NAMALWA (cell line): ENCODE measurements at places on chromosomes 2 and 18.

GRCh38 chr2:2455151-2455550 is 124.1 kb upstream of the MYT1L start:
- no peak for DNase-seq

- no peak for DNase-seq
These were observed 10.2 kb upstream of the ATRAID start for GRCh38 chr2:27201675-27202074.

DNA sequence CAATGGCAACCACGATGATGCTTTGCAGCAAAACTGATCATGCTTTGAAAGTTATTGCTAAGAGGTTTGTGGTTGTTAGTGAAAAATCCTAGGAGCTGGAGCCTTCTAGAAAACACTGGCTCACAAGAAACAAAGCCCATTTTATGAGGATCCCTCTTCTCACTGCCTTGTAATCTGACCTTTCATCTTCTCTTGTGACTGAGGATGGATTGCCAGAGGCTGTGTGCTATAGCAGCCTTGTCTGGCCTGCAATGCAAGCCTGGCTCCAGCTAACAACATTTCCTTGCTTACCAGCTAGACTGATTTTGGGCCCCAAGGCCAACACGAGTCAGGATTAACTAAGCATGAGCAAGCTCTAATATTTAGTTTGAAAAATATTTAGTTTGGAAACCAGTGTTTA is 13.1 kb downstream of the PIEZO2 start:
- DNase-seq, result no peak

DNA sequence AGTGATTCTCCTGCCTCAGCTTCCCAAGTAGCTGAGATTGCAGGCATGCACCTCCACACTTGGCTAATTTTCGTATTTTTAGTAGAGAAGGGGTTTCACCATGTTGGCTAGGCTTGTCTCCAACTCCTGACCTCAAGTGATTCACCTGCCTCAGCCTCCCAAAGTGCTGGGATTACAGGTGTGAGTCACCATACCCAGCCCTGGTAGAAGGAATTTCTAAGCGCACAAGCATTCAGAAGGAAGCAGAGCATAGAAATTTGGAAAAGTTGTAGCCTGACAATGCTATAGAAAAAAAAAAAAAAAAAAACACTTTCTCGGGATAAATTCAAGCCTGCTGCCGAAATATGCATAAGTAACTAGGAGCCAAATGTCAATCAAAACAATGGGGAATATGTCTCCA is 249.4 kb downstream of the GRB14 start:
- DNase-seq, result no peak

GRCh38 chr2:230267059-230267458 is 41.5 kb downstream of the SP140 start:
- DNase-seq, result no peak

DNA sequence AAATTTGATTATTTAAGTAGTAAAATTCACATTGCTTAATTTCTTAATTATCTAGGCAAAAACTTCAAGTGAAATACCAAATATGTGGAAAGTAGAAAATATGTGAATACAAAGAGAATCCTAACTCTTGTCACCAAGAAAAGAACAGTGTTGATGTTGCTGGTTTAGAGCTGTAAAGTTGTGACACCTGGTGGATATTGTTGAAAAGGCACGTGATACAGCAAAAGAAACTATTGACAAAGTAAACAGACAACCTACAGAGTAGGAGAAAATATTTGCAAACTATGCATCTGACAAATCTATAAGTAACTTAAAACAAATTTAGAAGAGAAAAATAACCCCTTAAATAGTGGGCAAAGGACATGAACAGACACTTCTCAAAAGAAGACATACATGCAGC is 25.6 kb upstream of the ZC3H15 start:
- peak; percentile 53 for DNase-seq

DNA sequence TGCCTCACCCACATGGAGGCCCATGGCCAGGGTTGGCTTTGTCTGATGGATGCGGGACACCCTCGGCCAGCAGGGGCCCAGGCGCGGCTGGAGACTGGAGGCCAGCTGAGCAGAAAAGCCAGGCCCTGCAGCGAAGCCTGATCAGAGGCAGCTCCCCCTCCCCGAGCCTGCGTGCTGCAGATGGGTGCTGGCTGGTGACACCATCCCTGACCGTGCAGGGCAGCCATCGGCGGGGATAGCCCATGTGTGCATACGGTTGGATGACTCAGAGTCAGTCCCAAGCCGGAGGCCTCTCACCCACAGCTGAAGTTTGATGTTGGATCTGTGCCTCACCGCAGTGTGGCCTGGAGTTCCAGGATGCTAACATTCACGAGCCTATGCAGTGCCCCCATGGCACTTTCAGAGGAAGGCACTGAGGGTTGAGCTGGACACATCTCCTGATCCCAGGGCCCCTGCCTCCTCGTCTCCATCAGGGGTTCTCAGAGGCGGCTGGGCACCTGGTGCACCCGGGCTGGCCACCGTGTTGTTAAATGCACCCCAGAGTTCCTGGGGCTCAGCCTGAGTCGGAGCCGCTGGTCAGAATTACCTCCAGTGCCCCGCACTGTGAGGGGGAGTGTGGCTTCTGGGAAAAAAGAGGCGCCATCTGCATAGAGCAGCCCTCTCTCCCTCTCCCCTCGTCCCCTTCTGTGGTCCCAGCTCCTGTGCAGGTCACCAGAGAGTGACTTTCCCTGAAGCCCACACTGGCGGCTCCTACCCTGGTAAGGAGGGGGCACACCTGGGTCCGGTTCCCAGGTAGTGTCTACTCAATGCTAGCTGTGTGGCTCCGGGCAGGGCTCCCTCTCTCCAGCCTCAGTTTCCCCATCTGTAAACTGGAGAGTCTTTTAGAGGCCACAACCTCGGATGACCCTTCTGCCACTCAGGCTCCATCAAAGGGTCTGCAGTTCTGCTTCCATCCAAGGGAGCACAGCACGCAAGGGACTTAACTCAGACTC is 19.4 kb upstream of the KIF1A start:
- no peak for DNase-seq

DNA sequence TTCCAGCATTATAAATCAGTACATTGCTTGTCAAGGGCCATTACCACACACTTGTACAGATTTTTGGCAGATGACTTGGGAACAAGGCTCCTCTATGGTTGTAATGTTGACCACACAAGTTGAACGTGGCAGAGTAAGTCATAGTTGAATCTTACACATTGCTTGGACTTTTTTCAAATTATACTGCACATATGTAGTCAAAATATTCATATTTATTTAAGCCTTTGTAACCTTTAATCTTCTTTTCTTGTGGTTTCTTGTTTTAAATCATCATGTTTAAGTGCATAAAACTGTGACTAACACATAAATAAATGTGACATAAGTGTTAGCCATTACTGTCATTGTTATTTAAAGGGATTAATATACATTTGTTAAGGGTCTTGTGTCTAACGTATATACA is 52.1 kb upstream of the EPB41L5 start:
- DNase-seq, result no peak

- no peak for DNase-seq
These were observed 29.3 kb upstream of the SCN9A start for GRCh38 chr2:166404831-166405568.

GRCh38 chr2:213545964-213546475 is 261.8 kb downstream of the SPAG16 start:
- no peak for DNase-seq

- no peak for DNase-seq
These were observed 151.3 kb downstream of the NEDD4L start for GRCh38 chr18:58195278-58195765.

GRCh38 chr18:70165936-70166335 is 39.6 kb downstream of the RTTN start:
- DNase-seq, result no peak

DNA sequence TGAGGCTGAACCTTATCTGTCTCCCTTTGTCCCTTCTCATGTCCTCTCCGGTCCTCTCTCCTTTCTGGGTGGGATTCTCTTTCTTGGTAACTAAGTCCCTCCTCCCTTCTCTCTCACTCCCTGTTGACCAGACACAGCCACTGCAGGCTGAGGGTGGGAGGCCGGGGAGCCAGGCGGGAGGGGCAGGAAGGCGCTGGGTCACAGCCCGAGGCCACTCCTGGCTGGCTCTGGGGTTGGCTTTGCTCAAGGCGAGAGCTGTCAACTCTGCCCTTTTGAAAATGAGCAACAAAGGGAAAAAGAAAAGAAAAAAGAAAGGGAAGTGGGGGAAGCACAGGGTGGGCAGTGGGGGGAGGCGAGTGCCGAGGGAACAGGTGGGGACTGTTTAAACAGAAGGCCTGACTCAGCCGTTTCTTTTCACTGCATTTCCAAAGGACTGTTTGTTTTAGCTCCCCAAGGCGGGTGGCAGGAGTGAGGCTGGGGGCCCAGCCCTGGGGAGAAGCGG is 70.5 kb upstream of the IGFBP5 start:
- no peak for DNase-seq

DNA sequence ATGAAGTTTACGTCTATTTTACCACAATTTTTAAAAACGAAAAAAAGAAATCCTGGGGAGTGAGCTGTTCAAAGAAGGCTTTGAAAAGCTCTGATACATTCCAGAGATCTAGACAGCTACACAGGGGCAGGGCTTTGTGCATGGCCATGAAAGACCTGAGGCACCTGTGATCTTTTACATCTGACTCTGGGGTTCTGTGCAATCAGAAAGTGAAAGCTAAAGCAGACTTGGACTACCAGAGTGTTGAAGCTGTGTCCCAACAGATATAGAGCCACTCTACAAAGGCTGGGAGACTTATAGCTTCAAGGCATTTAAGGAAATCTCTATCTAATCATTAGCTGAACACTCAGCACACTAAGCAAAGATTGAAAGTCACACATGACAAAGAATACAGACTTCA is 34.1 kb downstream of the PARD6G start:
- no peak for DNase-seq

GRCh38 chr2:150046810-150047209 is 440.7 kb downstream of the RND3 start:
- no peak for DNase-seq

DNA sequence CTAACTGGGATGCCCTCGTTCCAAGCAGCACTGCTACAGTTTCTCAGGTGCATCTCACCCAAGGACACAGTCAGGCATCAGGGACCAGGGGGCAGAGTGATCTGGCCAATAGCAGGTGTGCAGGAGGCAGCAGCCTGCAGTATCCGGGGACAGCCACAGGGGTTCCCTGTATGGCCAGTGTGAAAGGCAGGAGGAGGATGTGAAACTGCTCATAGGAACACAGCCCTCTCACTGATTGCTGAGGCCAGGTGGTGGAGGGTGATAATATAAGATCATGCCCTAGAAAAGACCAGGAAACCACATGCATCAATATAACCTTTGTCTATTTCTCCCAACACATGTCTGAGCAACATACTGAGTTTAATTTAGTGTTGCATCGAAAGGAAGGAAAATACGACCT is 112.7 kb upstream of the TACR1 start:
- DNase-seq, result peak; percentile 88

DNA sequence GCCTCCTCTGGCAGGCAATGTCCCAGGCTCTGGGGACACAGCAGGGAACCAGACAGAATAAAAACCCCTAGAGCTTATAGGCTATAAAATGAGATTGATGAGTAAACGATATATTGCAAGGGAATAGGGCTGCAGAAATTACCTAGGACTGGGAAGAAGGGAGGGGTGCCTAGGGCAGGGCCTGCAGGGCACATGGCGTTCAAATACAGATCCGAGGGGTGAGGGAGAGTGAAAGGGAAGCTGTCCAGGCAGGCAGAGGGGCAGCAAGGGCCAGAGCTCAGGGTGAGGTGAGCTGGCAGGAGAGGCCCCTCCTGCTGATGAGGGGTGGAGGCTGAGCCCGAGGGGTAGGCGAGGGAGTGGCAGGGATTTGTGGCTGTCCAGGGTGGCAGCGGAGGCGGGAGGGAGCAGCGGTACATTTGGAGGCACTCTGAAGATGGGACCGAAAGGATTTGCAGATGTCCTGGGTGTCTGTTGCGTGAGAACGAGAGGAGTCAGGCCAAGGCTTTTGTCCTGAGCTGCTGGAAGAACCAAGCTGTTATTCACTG is 33.7 kb downstream of the KCNIP3 start:
- no peak for DNase-seq

DNA sequence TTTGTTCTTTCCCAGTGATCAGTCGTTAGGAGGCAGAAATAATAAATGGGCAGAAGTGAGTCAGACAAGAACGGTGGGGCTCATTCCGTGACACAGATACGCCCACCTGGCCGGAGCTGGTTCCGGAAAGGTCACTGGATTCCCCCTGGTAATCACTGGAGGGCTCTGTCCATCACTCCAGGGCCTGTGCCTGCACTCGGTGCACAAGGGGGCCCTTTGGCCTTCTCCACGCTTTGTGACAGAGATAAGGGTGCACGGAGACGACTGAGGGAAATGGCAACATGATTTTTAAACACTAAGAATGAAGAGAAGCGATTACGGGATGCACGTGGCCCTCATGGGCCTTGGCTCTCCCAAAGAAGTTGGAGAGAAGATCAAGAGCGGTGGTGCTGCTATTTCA is 84.4 kb downstream of the PTGR3 start:
- no peak for DNase-seq

DNA sequence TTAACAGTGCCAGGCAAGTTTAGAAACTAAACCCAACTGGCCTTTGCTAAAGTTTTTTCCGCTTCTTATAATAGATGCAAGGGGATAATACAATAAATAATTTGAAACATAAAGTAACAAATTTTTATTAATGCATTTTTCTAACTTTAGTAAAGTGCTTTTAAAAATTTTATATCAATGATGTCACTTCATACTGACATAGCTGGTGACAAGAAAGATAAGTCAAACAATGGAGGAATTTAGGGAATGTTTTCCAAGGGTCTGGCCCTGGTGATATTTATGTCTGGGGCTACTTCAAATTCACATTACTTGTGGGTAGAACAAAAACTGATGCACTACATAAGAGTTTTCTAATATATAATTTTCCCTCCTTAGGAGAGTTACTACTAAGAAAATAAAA is 61.2 kb upstream of the CBLN2 start:
- no peak for DNase-seq

DNA sequence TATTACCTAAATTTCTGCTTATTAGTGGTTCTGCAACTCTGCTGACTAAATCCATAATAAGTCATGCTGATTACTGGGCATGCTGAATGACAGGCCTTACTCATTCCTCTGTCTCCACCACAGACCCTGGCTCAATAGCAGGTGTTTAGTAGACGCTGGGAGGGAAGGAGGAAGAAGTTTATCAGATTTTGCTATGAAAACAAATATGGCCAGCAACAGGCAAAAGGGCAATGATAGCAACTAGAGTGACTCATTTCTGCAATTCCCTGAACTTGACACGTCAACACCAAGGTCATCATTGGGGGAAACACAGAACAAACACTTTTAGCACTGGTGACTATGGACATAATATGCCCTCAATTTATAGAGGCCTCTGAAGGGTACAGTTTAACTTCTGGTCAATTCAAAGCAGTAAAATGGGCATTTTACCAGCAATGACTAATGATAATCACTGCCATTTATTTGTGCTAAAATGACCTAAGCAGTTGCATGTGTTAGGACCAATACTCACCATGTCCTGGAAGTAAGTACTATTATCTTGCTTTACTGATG is 35.2 kb downstream of the TMEM163 start:
- DNase-seq, result no peak

DNA sequence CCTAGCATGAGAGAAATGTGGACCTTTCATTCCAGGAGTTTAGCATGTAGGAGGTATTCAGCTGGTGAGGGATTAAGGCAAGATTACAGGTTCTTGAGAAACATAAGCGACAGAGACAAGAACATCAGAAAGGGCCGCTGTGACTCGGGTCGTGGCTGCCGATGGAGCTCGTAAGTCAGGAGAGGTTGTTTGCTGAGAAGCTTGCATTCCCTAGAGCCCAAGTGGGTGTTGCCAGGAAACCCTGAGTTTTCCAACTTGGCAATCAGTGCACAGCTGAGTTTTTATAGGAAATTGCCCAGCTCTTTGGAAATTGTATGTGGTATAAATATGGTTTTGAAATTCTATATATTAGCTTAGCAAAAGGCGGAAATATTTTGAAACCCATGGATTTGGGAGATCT is 46.4 kb upstream of the CYP1B1 start:
- DNase-seq, result no peak
